ENCODE measurements at places on chromosomes 1 and 21.
A peak's percentile ranks its signal among the peaks of the same experiment; 100 is the strongest.

GRCh38 chr1:219542828-219543518 lies 69.9 kb downstream of the ZC3H11B start:
- no peak for DNase-seq

- no peak for DNase-seq
Measured at GRCh38 chr21:27024301-27024700, 57.4 kb upstream of the ADAMTS5 start.

DNA sequence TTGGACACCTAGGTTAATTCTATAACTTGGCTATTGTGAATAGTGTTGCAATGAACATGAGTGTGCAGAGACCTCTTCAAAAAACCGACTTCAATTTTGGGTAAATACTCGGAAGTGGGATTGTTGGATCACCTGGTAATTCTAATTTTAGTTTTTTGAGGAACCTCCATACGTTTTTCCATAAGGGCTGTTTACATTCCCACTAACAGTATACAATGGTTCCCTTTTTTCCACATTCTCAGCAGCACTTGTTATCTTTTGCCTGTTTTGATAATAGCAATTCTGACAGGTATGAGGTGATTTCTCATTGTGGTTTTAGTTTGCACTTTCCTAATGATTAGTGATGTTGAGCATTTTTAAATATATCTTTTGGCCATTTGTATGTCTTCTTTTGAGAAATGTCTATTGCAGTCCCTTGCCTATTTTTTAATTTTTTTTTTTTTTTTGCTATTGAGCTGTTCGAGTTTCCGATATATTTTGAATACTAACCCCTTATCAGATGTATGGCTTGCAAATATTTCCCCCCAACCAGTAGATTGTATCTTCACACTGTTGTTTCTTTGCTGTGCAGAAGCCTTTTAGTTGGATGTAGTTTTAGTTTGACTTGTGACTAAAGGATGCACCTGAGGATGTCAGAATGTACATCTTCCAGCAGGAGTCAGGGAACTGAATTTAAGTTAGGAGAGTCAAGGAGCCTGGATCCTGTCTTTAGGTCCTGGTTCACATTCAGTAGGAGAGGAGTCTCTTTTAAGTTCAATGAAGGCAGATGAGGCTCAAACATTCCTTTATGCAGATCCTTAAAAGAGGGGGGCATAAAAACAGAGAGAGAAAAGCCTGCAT lies 120.0 kb downstream of the S1PR1 start:
- DNase-seq, result no peak

- no peak for DNase-seq
Measured at GRCh38 chr21:39669485-39669884, 56.7 kb downstream of the B3GALT5 start.

DNA sequence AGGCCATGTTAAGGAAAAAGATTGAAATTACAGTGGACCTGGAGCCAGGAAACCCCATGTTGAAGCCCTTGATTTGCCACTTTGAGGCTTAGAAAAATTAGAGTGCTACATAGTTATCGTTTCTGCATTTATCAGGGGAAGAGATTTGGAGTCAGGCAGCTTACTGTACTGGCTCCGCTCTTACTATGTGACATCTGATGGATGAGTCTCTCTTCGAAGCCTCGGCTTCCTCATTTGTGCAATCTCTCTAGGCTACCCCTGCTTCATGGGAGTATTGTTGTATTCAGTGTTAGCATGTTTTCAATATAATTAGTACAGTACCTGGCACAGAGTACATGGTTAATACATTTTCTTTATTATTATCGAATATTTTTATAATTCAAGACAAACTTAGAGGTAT lies 480.4 kb upstream of the USP24 start:
- no peak for DNase-seq

DNA sequence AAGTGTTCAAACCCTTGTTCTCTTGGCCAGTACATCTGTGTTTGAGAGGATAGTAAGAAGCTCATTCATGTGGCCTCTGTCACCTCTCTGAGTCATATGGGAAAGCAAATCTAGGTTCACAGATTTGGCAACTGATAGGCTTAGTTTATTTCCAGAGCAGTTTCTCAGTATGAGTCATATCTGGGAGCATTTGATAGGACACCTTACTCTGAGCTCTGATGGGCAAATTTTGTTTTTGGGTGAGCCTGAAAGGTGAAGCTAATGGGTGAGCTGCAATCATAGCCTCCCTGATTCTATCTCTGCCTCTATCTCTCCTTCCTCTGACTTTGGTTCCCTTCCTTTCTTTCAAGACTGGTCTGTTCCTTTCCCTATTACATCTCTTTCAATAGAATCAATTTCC lies 134.4 kb downstream of the S1PR1 start:
- no peak for DNase-seq

- DNase-seq, result no peak
Measured at GRCh38 chr1:174359454-174359805, 88.3 kb upstream of the GPR52 start.

DNA sequence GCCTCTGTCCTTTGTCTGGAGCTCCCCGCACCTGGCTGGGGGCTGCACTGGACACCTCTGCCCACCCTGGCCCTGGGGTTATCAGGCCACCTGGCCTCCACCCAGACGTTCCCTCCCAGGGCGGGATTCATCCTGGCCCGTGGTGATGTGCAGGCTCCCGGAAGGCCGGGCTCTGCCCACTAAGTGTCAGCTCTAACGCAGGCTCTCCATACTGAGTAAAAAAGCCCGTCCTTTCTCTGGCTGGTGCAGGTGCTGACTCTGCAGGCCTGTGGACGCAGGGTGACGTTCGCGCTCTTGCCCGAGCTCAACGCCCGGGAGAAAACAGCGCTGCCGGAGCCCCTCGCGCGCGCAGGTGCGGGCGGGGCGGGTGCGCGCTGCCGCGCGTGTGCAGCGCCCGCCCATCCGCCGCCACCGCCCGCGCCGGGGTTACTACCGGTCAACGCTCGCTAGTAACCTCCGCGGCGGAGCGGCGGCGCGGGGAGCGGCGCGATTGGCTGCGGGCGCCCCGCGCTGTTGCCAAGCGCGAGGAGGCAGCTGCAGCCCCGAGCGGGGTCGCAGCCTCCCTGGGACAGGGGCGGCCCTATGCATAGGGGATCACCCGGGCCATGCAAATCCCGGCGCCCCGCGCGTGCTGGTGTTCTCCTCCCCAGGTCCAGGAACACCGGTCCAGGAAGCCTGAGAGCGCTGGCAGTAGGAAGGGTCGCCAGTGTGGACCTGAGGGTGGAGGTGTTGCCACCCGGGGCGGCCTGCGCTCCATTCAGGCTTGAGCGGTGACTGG lies 15.7 kb downstream of the ABCG1 start:
- peak; percentile 82 for DNase-seq

DNA sequence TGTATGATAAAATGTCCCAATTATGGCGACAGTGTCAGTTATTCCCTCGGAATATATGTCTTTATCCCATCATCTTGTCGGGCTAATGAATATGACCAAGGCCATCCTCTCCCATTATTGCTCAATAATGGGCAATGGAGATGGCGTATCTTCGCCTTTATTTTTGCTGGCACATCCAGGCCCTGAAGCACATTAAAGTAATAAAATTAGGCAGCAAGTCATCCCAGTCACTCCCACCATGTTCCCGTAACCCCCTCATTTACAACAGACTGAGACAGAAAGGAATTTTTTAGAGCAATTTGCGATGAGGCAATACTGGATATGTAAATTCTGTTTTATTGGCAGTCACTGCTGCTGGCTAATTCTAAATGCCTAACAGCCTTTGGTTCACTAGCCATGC lies 35.3 kb downstream of the CLIC6 start:
- no peak for DNase-seq

GRCh38 chr1:35851132-35851869 lies 31.7 kb upstream of the AGO1 start:
- DNase-seq, result no peak

GRCh38 chr1:15343729-15344128 lies 66.0 kb upstream of the EFHD2 start:
- DNase-seq, result no peak

- no peak for DNase-seq
Measured at GRCh38 chr1:54559771-54560231, 11.8 kb downstream of the ACOT11 start.

DNA sequence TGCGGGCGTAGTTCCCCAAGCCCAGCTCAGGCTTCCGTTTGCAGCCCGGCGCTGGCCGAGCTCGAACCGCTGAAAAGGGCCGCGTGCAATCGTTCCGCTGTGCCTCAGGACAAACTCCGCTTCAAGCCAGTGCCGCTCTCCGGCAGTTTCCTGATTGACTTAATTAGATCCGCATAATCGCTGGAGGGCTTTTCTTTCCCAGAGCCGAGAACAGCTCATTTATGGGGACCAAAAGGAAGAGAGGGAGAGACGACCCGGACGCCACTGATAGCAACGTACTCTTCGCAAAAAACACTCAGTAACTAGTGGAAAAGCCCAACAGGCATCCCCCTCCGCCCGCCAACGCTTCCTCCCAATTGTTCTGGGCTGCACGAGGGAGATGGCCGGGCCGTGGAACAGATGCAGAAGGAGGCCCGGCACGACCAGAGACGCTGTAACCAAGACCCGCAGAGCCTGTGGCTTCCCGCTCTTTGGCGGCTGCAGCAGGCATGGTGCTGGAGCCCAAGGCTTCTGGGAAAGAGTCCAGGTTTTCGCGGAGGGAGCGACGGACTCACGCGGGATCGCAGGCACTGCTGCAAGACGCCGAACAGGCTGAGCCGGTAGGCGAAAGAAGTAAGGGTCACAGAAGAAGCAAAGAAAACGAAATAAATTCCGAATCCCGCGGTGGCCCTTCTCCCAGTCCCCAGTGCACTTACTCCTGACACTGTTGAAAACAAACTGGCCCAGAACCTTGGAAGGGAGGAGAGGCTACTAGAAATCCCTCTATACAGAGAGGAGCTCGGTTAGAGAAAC lies 3.6 kb upstream of the FOXD2 start:
- no peak for DNase-seq

DNA sequence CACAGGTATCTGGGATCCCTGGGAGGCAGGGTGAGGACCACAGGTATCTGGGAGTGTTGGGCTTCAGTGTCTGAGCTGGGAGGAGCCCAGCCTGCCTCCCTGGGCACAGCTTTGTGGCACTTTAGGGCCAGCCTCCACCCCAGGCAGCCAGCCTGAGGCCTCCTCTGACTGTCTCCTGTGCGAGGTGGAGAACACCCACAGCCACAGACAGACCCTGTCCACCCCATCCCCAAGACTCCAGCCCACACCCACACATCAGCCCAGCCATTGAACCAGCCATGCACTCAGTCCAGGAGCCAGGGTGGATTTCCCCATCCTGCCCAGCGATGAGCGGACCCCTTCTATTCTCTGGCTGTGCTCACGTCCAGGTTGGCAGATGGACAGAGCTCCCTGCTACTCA lies 21.8 kb upstream of the TNFRSF1B start:
- DNase-seq, result no peak

DNA sequence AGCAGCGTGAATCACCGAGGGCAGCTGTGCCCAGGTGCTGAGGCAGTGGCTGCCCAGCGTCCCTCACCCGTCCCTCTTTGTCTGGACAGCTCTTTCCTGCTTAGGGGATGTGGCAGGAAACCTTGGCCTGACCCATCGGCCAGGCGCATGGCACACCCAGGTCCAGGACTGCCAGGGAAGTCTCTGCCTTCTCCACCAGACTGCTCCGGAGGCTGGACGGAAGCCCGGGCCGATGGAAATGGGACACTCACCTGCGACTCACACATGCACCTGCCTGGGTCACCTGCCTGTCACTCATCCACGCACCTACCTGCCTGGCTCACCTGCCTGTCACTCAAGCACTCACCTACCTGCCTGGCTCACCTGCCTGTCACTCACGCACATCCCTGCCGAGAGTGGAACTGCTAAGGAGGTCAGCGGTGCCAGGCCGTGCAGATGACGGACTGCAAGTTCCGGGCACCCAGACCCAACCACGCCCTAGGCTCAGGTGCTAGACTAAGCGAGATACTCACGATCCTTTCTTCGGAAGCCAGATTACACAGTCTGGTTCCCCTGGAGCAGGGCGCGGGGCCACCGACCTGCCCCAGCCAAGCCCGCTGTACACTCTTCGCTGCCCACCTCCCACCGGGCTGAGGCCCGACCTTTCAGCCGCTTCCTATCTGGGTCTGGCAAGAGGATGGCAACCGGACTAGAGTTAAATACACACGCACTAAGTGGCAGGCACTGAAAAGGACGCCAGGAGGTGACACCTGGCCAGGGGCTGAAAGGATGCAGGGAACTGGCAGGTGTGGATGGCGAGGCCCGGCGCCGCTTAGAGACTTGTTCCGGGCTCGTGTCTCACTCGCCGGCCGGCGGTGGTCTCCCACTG lies 1.1 kb downstream of the UBE2J2 start:
- DNase-seq, result no peak

DNA sequence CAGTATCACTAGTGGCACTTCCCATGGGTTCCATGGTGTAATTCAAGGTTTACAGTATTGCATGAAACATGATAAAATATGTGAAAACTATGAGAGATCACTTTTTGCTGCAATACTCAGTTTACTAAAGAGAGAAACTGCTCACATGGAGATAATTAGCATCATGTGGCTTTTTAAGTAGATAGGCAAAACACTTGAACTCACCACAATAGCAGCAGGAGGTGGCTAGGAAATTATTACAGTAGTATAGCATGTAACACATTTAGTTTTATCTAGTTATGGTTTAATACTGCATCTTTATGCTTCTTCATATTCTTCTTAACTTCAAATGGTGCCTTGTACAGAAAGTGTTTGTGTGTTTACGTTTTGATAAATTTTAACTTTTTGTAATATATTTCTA lies 698.5 kb upstream of the BRINP3 start:
- DNase-seq, result no peak

GRCh38 chr1:30044656-30045144 lies 678.7 kb downstream of the MATN1 start:
- DNase-seq, result no peak

GRCh38 chr1:91827087-91827458 lies 58.9 kb downstream of the TGFBR3 start:
- no peak for DNase-seq

DNA sequence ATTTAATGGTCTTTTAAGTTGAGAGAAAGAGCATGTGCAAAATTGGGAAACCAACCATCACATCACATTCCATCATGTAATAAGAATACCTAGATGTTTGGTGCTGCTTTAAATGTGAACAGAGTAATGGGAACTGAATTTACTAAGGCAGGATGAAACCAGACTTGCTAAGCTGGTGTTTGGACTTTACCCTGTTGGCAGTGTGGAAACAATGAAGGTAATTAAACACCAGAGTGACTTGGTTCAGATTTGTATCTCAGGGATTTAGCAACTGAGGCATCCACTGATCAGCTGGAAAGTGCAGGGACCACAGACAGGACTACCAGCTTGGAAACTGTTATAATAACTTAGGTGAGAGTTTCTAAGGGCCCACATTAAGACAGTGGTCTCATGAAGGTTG lies 263.4 kb downstream of the OLFM3 start:
- no peak for DNase-seq

- no peak for DNase-seq
Measured at GRCh38 chr1:160220301-160220700, 15.1 kb downstream of the PEA15 start.

GRCh38 chr1:31904339-31905092 lies 33.7 kb downstream of the PTP4A2 start:
- DNase-seq, result no peak

DNA sequence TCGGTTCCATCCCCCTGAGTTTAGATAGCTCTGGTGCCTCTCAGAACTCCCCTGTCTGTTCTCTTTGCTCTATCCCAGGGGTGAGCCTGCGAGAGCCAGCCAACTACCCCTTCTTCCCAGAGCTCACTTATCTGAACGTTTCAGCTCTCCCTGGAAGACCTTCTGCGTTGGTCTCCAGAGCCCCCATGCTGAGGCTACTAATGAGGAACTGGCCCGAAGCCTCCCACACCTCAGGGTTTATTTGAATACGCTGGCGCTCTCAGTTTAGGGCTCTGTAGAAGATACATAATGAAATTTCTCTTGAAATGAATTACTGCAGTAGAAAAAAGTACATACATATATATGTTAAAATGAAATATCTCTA lies 43.5 kb downstream of the TCEANC2 start:
- DNase-seq, result no peak

- DNase-seq, result no peak
Measured at GRCh38 chr1:11187494-11187893, 1.7 kb upstream of the ANGPTL7 start.

Measured in CD4-positive, alpha-beta T cell treated with Interleukin-15 for 4 hours (primary cell).